Peyer's patch (tissue), 4 donors: ENCODE measurements at places on chromosomes 16 and 17. TPM values are rescaled to one million over a fixed set of nuclear protein-coding genes. Genes with fewer than 3 reads are reported as not detected.
A peak's percentile ranks its signal among the peaks of the same experiment; 100 is the strongest.

The SPATA22 gene
- not detected for total RNA-seq

The EME1 gene
- 2.7 TPM for total RNA-seq

- no peaks in the 10 kb centered on the region for H3K36me3 ChIP-seq
- peaks cover 7% of the 10 kb centered on the region for H3K4me1 ChIP-seq
- H3K27ac ChIP-seq, result peak overlapping the region; percentile 73
- DNase-seq, result peak; percentile 85
These were observed 7.0 kb upstream of the CBFA2T3 start for GRCh38 chr16:88983771-88984687.

GRCh38 chr17:81954131-81955057 lies 6.6 kb downstream of the NOTUM start:
- H3K4me1 ChIP-seq, result peaks cover 4% of the 10 kb centered on the region
- no peak overlapping the region for H3K27ac ChIP-seq
- DNase-seq, result no peak

DNA sequence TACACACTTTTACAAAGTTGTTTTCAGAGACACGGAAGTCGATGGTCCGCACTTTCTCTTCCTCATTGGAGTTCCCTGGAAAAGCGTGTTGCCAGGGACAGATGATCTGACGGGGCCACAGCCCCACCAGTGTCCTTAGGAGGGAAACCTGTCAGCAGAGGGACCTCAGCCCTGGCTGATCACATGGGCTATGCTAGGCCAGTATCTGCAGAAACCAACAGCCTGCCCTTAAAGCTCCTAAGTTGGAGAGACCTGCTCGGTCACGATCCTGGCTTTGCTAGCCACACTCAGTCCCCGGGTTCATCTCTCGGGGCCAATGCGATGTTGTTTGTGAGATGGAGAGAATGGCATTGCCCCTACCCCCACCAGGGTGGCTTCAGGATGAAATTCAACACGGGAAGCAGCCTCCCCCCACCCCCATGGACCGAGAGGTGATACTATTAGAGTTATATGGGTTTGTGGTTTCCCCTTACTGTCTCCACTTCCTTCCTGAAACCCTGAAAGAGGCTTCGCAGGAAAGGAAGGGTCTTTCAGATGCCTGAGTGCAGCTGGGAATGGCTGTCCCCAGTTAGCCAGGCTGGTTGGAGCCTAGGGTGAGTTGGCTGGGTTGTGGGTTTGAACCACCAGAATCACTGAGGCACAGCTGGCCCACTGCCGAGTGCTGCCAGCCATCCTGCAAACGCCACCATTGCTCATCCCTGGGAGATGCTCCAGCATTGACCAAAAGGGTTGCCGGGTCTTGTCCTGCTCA lies 16.6 kb downstream of the RMI2 start:
- no peak overlapping the region for H3K27ac ChIP-seq
- H3K4me3 ChIP-seq, result no peak overlapping the region
- H3K4me1 ChIP-seq, result peaks cover 17% of the 10 kb centered on the region
- DNase-seq, result peak; percentile 62

DNA sequence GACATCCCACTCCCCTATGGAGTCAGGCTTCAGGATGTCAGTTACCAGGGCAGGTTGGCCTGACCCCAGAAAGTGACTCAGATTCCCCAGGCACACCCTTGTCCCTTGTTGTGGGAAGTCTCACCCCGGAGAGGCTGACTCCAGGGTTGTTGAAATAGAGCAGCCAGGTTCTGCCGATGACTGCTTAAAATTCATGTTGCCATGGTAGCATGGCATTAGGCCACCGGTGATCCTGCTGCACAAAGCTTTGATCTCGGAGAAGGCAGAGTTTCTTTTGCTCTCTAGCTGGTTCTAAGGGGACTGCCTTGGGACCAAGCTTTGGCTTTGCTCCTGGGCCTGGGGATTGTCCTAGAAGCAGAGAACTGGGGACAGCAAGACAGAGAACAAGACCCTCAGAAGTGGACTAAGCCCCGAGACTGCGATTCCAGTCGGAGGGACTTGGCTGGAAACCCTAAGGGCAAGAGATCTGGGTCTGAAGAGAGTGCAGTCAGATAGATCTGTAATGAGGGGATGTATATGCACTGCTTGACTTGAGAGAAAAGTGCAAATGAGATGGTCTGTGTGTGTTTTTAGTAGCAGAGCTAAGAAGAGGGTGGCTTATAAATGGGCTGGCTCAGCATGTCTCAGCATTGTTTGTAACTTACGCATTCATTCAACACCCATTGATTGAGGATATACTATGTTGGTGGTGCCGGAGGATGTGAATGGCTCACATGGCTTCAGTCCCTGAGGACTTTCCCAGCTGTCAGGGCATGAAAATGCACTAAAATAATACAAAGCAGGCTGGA lies 106.9 kb downstream of the RGS9 start:
- no peak overlapping the region for H3K27ac ChIP-seq
- H3K27me3 ChIP-seq, result no peaks in the 10 kb centered on the region
- H3K4me3 ChIP-seq, result no peak overlapping the region
- H3K4me1 ChIP-seq, result no peaks in the 10 kb centered on the region

DNA sequence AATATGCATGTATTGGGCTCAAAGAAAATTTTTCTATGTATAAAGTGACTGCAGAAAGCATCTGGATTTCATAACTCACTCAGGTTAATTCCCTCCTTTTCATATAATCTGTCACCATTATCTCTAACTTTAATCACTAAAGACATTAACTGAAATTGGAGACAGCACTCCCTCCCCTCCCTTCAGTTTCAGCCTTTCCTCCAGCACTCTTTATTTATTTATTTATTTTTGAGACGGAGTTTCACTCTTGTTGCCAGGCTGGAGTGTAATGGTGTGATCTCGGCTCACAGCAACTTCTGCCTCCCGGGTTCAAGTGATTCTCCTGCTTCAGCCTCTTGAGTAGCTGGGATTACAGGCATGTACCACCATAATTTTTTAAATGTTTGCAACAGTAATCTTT lies 43.1 kb downstream of the CDH8 start:
- DNase-seq, result no peak
- no peaks in the 10 kb centered on the region for H3K27me3 ChIP-seq
- H3K27ac ChIP-seq, result no peak overlapping the region
- no peaks in the 10 kb centered on the region for H3K36me3 ChIP-seq
- H3K4me1 ChIP-seq, result no peaks in the 10 kb centered on the region

The COPZ2 gene
- total RNA-seq, result 27.2 TPM

DNA sequence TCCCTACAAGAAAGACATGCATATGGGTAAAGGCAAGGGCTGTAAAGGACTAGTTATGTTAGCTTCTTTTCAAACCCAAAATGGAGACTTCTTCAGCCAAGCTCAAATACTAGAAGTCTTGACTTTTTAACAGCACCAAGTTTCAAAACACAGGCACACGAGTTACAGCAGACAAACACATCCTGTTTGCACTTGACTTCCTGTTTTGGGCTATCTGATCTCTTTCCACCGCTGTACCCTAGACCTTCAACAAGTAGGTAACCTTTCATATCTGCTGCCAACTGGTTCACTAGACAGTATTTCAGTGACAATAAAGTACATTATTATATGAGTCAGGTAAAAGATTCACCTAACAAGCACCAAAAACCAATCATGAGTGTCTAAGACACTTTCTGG lies 12.3 kb downstream of the RFFL start:
- peaks cover 29% of the 10 kb centered on the region for H3K4me1 ChIP-seq
- no peaks in the 10 kb centered on the region for H3K27me3 ChIP-seq
- peak; percentile 39 for DNase-seq
- no peaks in the 10 kb centered on the region for H3K36me3 ChIP-seq
- peak overlapping the region; percentile 82 for H3K27ac ChIP-seq
- H3K4me3 ChIP-seq, result no peak overlapping the region

DNA sequence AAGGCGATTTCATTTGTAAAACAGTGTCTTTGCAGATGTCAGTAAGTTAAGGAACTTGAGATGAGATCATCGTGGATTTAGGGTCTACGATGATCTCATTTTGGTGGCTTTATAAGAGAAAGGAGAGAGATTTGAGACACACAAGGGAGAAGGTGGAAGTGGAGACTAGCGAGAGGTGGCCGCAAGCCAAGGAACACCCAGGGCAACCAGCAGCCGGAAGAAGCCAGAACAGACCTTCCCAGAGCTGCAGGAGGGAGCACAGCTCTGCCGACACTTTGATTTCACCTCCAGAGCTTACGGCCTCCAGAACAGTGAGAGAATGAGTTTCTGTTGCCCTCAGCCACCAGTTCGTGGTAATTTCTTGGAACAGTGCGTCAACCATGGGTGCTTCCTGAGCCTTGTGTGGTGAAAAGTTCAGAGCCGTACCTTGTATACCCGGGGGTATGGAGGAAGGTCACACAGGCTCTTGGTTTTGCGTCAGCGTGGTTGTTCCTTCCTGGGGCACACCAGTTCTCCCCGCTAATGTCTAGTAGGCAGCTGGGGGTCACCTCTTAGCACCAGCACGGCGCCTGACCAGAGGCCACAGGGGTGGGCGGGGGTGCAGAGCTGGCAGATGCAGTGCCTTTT lies 12.9 kb upstream of the SEC14L1 start:
- H3K4me3 ChIP-seq, result peak overlapping the region; percentile 20
- no peaks in the 10 kb centered on the region for H3K36me3 ChIP-seq
- peaks cover 31% of the 10 kb centered on the region for H3K4me1 ChIP-seq

DNA sequence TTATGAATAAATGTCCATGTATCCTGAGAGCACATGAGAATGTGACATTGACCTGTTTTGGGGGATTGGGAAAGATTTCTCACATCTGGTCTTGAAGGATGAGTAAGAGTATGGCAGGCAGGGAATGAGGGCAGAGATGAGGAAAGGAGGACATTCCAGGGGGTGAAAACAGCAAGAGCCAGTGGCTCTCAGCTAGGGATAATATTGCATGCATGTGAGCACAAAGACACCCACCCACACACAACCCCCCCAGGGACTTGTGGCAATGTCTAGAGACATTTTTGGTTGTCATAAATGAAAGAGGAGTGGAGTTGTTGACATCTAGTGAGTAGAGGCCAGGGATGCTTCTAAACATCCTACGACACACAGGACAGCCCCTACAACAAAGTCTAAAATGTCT lies 6.0 kb downstream of the MYO1D start:
- DNase-seq, result no peak
- no peaks in the 10 kb centered on the region for H3K36me3 ChIP-seq
- no peaks in the 10 kb centered on the region for H3K27me3 ChIP-seq
- peaks cover 47% of the 10 kb centered on the region for H3K4me1 ChIP-seq
- no peak overlapping the region for H3K4me3 ChIP-seq
- H3K27ac ChIP-seq, result no peak overlapping the region

The G6PC1 gene
- 50.8 TPM for total RNA-seq

GRCh38 chr17:57945996-57946797 lies 9.0 kb downstream of the CUEDC1 start:
- H3K27ac ChIP-seq, result no peak overlapping the region
- no peaks in the 10 kb centered on the region for H3K36me3 ChIP-seq
- peaks cover 57% of the 10 kb centered on the region for H3K4me1 ChIP-seq
- no peaks in the 10 kb centered on the region for H3K27me3 ChIP-seq
- DNase-seq, result no peak
- peak overlapping the region; percentile 8 for H3K4me3 ChIP-seq

The MT1M gene
- total RNA-seq, result 252 TPM

The TEKT3 gene
- total RNA-seq, result 3.9 TPM
